Myocyte (in vitro differentiated cells): ENCODE measurements at places on chromosomes 5 and 9. TPM values are rescaled to one million over a fixed set of nuclear protein-coding genes. Genes with fewer than 3 reads are reported as not detected.
A peak's percentile ranks its signal among the peaks of the same experiment; 100 is the strongest.

FGFR4 gene
- total RNA-seq: 128 and 222 TPM in 2 replicates

TNFSF8 gene
- total RNA-seq: not detected in 2 replicates

ARL14EPL gene
- total RNA-seq: 0.35 and 0.47 TPM in 2 replicates

GRCh38 chr9:88390371-88390990, 2.2 kb downstream of the SPIN1 start:
- DNase-seq: peak; percentile 22

DNA sequence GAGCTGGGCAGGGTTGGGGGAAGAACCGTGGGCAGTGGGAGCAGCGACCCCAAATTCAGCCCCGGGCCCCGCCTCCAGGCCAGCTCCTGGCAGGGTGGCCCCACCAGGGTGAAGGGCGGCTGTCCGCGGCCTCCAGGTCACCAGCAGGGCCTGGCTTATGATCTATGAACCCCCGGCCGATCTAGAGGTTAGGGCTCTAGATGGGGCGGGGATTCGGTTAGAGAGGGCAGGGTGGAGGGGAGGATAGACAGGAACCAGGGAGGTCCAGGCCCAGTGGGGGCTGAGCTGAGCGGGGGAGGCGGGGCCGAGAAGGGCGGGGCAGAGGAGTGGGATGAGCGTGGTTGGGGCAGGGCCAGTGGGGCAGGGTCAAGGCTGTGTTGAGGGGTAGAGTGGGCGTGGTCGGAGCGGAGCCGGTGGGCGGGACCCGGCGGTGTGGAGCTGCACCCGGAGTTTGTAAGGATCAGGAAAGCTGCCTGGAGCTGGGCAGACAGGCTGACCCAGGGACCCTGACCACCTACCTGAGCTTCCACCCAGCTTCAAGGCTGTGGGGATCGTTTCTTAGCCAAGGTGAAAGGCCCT, 29.3 kb upstream of the OBP2B start:
- DNase-seq: peak; percentile 2

DNA sequence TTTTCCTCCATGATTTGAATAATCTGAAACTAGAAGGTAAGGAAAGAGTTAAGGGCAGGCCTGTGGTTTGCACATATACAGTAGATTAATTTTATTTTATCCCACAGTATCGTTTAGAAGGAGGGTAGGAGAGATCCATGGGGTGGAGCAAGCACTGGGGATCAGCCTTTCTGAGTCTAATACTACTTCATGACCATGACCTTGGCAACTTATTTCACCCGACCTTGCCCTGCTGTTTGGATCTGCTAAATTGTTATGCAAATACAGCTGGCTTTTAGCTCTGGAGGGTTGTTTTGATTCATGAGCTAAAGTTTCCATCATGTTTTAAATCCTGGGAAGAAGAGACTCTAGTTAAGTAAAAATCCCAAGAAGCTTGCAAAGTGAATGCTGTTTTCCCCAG, 864 bp upstream of the GRIN3A start:
- no peak for DNase-seq

- no peak for DNase-seq
Observed at GRCh38 chr5:43110606-43111170, 10.0 kb upstream of the ZNF131 start.

- no peak for DNase-seq
Observed at GRCh38 chr5:127839072-127839471, 135.9 kb downstream of the CCDC192 start.

DNA sequence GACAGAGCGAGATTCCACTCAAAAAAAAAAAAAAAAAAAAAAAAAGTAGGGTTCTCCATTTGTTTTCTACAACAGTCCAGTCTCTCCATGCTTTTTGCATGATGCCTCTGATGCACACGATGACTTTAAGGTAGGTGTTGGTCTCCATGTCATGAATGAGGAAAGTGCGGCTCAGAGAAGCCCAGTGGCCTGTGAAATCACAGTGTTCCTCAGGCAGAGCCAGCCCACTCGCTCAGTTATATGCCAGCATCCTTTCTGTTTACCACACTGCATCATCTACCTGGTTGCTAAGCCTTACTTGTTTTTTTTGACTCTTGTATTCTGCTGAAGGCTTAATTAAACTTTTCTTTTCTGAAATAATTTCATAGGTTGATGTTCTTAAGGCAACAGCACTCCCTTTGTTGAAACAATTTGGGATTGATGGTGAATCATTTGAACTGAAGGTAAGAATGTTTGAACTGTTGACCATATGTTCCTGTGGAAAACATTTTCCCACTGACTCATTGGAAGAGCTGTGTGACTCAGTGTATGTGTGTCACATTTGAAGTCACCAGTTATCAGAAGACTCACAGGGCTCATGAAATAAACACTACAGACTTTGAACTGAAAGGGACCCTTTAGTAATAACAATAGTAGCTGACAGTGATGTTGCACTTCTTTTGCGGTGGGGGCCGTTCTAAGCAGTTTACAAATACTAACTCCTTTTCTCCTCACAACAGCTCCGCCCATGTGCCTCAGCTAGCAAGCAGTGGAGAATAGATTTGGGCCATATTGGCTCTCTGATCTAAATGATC, 40.2 kb downstream of the RCL1 start:
- peak; percentile 89 for DNase-seq
